ENCODE measurements at places on chromosomes 3 and 15. TPM values are rescaled to one million over a fixed set of nuclear protein-coding genes. Genes with fewer than 3 reads are reported as not detected.

GRCh38 chr3:10941972-10942371, 50.6 kb upstream of the SLC6A1 start:
- DNase-seq = no peak

- DNase-seq = no peak
These were observed 25.3 kb downstream of the HDAC11 start for GRCh38 chr3:13505147-13506130.

- DNase-seq = no peak
These were observed 396.8 kb upstream of the RASGRP1 start for GRCh38 chr15:38961456-38961855.

- no peak for DNase-seq
These were observed 74.6 kb downstream of the FGF12 start for GRCh38 chr3:192652727-192653126.

GRCh38 chr15:52243697-52244555, 51.7 kb downstream of the MYO5C start:
- DNase-seq = no peak

GRCh38 chr15:88376574-88377174, 90.5 kb downstream of the MRPL46 start:
- no peak for DNase-seq

Gene ITPKA
- total RNA-seq = not detected

Gene PCBP4
- 12.1 TPM for total RNA-seq

- DNase-seq = no peak
These were observed 138.1 kb downstream of the GREM1 start for GRCh38 chr15:32855942-32856341.

- no peak for DNase-seq
These were observed 7.7 kb downstream of the FILIP1L start for GRCh38 chr3:100106531-100107141.

DNA sequence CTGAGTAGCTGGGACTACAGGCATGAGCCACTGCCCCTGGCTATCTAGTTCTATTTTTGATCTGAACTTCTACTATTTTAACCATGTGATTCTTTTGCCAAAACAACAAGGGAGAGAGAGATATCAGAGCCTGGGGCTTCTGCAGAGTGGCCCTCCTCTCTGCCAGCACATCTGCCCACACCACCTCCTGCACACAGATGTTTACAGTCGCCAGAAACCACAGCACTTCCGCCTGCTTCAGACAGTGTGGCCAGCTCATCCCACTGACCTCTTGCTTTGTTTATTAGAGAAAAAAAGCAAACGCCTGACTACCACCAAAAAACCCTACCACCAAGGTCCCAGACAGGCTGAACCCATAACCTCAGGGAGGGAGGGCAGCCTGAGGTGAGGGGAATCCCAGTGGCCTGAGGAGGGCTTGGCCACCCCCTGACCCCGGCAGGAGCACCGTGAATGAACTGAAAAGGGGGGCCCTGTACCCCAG, 85.9 kb upstream of the ABHD2 start:
- no peak for DNase-seq

GRCh38 chr3:193656445-193656844, 63.4 kb downstream of the OPA1 start:
- DNase-seq = no peak

- no peak for DNase-seq
These were observed 109.2 kb downstream of the TMEM266 start for GRCh38 chr15:76169018-76169417.

- no peak for DNase-seq
These were observed at the start of gene TM4SF1 for GRCh38 chr3:149377408-149378364. TM4SF1 (minus strand) TSS chr3:149377649; CDS start chr3:149377547, 102 bp downstream.

Gene CAPN3
- 25.6 TPM for total RNA-seq

Gene ITGB5
- 2.1 TPM for total RNA-seq

GRCh38 chr15:41811432-41812195, 16.3 kb upstream of the JMJD7 start:
- peak; percentile 74 for DNase-seq

Gene MYRIP
- not detected for total RNA-seq

Gene TEX9
- 2.5 TPM for total RNA-seq

Data from naive thymus-derived CD4-positive, alpha-beta T cell (primary cell).